ENCODE measurements at places on chromosomes 3 and 15.

- no peak for DNase-seq
Observed at GRCh38 chr3:12294885-12295580, 6.2 kb downstream of the PPARG start.

- no peak for DNase-seq
Observed at GRCh38 chr3:98903099-98903498, 1.6 kb upstream of the DCBLD2 start.

DNA sequence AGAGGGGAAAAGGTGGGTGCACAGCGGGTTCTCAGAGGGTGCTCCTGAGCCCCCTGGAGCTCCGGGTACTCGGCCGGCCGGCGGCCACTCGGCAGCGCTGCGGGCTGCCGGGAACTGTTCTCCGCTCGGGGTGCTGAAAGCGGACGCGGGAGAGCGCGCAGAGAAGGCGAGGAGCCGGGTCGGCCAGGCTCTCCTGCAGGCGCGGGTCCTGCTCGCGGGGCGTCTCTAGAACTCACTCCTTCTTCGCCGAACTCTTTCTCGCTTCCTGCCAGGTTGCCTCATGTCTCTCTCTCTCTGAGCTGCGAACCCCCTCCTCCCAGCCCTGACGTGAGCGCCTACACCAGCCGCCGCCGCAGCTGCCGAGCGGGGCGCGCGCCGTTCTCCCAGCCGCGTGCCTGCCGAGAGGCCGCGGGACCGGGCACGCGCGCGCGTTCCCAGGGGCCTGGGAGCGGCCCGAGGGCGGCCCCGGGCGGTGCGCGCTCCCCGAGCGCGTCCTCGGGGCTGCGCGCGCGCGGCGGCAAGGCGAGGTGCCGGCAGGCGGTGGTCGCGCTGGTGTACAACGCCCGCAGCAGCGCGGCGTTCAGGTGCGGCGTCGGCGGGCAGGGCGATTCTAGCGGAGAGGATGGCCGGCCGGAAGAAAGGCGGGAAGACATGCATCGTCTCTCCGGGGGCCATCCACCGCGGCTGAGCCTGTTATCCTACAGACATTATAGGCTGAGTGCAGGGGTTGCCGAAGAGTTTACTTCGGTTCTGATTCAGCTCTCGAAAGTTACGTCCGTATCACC lies at the start of gene PEX5L:
Gene PEX5L (minus strand): TSS at position 267 of the 785 bp plus-strand sequence. CDS start 338 bp downstream, outside the sequence.
- DNase-seq = no peak

DNA sequence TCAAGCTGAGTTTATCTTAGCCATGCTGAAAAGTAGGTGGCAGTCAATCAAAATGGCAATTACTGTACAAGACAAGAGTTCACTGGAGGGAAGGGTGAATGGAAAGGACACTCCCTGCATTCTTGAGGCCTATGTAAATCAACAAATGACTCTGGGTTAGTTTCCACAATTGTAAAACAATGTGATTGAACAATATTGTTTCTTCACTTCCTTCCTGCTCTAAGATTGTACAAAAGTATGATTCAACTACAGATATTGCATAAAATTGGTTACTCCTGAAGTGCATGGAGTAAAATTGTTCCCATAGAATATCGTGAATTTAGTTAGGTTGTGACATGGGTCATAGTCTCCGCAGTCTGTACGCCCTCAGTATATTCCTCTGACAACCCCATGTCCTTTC lies 277.6 kb downstream of the LPP start:
- DNase-seq = no peak

DNA sequence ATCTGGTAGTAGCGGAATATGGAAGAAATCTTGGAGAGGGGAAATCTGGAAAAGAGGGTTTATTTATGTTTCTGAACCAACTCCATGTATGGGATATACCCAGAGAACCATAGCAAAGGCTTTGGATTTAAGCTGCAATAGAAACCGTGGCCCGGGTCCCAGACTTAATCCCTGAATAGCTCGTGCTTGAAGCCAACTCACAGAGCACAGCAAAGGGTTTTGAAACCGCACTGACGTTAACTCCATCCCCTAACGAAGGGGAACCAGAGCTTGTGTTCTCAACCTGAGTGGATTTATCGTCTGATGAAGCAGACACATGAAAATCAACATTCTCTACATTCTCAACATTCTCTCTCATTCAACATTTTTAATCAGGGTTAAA lies 154.6 kb downstream of the APBA2 start:
- no peak for DNase-seq

DNA sequence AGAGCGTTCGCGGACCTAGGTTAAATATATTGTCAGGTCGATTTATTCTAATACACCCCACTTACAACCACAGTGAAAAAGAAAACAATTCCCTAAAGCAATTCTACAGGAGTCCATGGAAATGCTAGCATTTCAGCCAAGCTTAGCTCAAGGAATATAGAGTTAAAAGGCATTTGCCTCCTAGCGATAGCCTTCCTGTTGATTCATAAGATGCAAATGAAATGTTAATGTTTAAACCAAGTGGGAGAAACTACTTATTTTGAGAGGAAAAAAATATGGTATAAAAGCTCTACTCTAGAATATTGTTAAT lies 1.7 kb upstream of the ALCAM start:
- DNase-seq = no peak

GRCh38 chr15:71951134-71951533 lies 140.8 kb downstream of the NR2E3 start:
- DNase-seq = no peak

DNA sequence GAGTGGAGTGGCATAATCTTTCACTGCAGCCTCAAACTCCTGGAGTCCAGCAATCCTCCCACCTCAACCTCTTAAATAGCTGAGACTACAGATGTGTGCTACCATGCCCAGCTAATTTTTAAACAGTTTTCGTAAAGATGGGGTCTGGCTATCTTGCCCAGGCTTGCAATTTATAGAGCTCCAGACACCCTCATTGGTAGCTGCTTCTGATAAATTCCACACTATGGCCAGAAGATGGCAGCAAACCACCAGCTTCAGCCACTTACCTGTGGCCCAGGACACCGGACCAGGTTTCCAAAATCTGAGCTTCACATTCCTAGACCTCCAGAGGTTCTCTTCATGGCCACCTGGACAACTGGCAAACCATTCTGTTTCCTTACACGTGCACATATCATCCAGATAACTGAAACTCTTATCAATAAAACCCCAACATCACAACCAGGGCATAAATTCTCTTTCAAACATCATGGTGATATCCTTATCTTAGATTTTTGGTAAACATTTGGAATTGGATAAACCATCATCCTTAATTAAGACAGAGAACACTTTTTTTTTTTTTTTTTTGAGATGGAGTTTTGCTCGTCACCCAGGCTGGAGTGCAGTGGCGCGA lies 28.9 kb downstream of the FBXW12 start:
- peak; percentile 40 for DNase-seq

- DNase-seq = no peak
Observed at GRCh38 chr3:160472344-160472743, 22.8 kb upstream of the TRIM59 start.

DNA sequence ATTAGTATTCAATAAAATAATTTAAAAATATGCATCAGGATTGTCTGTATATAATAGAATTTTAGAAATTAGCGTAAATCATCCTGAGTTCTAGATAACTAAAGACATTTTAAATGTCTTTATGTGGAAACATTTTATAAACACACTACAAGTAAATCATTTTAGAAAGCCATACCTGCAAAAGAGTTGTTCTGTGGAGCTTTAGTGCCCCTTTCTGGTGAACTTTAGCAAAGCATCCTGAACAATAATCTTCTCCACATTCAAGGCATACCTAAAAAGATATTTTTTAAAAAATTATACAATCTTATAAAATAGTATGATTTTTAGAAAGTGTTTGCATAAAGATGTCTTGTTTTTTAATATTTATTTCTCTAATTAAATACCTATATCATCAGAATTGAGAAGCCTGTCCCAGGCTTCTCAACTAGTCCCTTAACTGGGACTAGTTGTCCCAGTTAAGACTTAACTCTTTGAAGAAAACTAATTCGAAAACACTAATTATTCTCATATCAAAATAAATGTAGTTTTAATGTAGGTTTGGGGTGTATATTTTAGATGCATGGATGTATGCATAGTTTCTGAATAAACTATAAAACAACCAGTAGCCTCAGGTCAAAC lies 29.7 kb downstream of the ZBBX start:
- no peak for DNase-seq
